ENCODE measurements at places on chromosomes 5 and 9.

DNA sequence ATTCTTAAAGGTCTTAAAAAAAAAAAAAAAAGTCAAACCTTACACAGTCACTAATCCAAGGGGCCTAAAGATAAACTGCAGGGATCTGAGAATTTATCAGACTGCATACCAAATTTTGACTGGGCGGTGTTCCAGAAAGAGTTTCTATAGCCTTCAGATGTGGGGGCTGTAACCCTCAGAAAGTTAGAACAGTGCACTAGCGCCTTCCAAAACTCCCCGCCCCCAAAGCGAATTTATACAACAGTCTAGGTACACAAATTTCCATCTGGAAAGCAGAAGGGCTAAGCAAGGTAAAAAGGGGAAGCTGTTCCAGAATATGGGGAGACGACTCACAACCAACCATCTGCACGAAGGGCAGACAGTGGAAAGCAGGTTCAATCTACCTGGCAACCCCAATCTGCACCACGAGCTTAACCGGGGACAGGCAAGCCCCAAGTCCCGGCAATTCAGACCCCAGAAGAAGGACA is 813 bp downstream of the ERMP1 start:
- no peak for DNase-seq

GRCh38 chr9:126069400-126069955 is 257.2 kb upstream of the MVB12B start:
- no peak for DNase-seq

- no peak for DNase-seq
Measured at GRCh38 chr5:132026516-132027008, 15.1 kb upstream of the ACSL6 start.

GRCh38 chr9:135692410-135692809 is 6.9 kb downstream of the SOHLH1 start:
- no peak for DNase-seq

DNA sequence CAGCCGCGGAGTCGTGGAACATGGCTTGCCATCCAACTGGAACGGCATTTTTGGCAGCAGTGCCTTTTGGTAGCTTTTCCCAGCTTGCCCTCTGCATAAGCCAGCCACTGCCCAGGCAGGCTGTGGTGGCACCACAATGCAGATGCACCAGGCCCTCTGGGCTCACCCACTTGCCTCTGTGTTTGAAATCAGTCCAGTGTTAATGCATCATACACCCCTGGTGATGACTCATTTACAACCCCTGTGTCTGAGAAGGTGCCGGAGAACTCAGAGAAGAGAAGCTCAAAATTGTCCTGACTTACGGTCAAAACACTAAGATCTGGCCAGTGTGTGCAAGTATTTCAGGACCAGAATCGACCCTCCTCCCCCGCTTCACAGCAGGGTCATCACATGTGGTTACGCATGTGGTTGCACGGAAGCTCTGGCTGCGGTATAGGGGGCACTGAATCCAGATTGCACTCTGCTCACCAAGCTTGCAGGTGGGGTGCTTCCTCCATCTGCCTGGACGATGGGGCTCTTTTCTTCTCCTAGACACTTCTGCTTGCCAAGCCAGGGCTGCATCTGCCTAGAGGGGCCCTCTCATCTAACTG is 66.5 kb upstream of the SMIM15 start:
- DNase-seq, result no peak

DNA sequence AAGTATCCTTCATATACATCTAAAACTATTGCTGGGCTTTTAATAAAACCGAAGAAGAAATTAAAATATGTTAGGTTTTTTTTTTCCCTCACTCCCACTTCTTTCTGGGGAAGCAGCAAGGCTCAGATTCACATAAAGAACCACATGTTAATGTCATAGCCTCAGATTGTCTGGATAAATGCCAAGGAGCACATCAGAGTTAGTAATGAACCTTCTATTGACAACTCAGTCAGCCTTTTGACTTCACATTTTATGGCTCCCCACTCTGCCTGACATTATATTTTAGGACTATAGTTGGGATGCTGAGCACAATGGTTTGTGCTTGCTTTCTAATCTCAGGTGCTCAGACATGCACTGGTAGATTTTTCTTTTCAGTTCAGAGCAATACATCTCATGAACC is 21.8 kb downstream of the DMAC1 start:
- DNase-seq, result no peak

- no peak for DNase-seq
Measured at GRCh38 chr9:37966412-37967013, 62.6 kb upstream of the SLC25A51 start.

DNA sequence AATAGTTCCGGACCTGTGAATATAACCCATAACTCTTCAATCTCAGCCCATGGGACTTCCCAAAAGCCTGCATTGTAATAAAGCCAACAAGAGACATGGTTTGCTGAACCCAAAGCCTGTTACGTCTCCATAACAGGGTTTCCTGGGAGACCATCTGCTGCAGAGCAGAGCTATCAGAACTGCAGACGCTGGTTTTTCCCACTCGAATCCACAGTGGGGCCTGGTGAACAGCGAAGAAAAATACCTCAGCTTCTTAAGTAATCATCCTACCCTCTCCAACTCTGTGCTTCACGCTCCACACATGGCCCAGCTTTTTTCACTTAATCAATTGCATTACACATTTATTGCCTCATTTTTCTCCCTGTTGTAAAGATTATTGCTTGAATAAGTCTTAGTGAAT is 409.5 kb upstream of the GRIA1 start:
- DNase-seq, result no peak

DNA sequence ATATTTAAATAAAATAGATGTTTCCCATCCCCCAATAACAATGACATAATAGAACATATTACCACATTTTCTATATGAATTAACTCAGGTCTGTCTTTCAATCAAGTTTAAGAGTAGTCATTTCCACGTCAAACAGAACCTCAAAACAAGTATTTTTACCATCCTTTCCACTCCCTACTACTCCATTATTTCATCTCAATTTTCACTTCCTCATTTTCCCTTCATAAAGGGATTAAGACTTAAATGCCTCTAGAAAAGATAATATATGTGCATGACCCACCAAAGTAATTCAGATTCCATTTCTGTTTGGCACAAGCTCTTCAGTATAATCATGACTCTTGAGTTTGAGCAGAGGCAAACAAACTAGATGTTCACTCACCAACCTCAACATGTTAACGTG is 40.4 kb downstream of the ELOVL7 start:
- no peak for DNase-seq

- no peak for DNase-seq
Measured at GRCh38 chr9:120878188-120879130, 1.5 kb upstream of the PHF19 start.

DNA sequence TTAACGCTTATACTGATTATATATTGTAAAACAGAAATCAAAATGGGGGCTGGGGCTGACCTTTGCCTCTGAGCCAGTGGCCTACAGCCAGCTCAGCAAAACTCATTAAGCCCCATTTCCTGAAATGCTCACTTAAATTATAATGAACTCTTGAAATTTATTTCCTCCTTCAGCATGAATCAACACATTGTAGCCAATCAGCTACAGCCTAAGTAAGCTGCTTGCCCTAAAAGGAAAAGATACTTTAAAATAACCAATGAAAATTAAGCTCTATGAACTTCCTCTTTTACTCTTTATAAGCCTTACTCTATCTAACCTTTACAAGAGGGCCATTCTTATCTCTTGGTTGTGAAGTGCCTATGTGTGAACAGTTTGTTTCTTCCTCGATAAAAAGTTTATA is 33.5 kb upstream of the SUB1 start:
- no peak for DNase-seq

- no peak for DNase-seq
Measured at GRCh38 chr5:8209500-8209899, 340.6 kb downstream of the MTRR start.

DNA sequence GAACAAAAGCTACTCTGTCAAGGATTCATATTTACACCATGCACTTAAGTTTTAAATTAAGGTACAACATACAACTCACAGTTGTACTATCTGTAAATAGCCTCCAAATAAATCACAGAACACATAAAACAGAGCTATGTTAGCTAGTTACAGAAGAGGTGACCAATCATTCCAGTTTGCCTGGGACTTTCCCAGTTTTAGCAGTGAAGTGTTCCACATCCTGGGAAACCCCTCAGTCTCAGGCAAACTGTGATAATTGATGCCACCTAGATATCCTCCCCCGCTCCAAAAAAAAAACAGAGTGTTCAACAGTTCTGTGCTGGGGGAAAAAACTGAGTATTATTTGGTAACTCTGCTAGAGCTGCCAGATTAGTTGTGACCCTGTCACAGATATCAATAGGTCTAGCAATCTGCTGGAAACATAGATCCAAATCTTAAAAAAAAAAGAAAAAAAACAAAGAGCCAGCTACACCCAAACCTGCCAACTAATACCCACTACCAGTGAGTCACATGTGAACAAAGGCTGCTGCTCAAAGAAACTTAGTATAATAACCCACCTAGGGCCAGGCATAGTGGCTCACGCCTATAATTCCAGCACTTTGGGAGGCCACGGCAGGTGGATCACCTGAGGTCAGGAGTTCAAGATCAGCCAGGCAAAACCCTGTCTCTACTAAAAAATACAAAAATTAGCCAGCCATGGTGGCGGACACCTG is 5.7 kb downstream of the TBCA start:
- no peak for DNase-seq

- DNase-seq, result no peak
Measured at GRCh38 chr5:171669571-171669970, 116.0 kb upstream of the SMIM23 start.

GRCh38 chr5:88214655-88215054 is 54.0 kb downstream of the TMEM161B start:
- DNase-seq, result no peak

GRCh38 chr5:65674749-65675148 is 47.2 kb downstream of the SGTB start:
- DNase-seq, result no peak

DNA sequence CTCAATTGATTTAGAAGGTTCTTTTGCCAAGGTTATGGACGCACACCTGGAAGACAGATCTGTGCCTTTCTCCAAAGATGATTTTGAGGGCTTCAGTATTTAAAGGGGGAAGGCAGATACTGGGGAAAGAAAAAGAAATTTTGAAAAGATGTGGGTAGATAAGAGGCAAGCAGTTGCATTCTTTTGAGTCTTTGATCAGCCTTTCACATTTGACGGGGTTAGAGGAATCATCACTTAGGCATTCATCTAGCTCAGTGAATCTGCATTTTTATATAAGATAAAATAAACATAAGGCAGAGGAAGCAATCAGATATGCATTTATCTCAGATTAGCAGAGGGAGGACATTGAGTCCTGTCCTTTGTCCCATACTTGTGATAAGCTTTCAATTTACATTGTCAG is 243.4 kb upstream of the RAI14 start:
- DNase-seq, result no peak

DNA sequence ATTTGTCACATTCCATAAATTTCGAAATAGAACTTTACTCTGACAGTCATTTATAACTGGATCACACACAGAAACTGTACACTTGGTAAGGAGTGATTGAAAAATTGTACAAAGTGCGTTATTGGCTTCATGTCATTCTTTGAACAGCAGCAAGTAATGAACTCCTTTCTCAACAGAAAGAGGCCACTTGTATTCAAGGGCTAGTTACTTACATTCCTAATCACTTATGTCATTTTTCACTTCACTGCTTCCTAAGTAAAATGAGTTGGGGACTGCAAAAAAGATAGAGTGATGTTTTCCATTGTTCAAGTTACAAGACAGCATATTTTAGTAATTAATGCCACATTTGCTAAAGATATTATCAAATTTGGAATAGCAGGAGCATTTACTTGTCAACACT is 893.2 kb downstream of the DTWD2 start:
- DNase-seq, result no peak

DNA sequence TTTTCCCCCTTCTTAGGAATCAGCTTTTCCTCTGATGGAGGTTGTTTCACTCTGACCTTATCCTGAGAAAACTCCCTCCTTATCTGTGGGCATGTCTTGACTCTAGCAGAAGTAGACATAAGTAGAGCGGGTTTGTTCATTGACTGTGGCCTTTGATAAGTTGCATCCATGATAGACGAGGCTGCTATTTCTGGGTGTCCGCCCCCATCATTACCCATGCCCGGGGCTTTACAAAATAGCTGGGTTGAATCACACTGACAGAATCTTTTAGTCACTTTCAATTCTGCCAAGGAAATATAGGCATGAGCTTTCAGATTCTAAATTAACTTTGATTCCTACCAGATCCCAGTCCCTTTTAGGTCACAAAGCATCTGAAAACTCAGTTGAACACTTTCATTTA is 223.8 kb downstream of the SEC61B start:
- DNase-seq, result no peak

DNA sequence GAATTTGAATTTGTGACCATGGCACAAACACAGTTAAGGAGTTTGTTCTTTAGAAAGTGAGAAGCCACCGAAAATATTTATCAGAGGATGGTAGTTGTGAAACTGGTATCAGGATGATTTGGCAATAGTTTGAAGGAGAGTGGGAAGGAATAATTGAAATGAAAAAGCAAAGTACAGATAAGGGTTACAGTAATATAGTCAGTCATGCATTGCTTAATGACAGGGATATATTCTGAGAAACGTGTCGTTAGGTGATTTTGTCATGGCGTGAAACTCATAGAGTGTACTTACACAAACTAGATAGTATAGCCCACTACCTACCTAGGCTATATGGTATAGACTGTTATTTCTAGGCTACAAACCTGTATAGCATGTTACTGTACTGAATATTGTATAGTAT is 84.2 kb downstream of the GPBP1 start:
- DNase-seq, result no peak

DNA sequence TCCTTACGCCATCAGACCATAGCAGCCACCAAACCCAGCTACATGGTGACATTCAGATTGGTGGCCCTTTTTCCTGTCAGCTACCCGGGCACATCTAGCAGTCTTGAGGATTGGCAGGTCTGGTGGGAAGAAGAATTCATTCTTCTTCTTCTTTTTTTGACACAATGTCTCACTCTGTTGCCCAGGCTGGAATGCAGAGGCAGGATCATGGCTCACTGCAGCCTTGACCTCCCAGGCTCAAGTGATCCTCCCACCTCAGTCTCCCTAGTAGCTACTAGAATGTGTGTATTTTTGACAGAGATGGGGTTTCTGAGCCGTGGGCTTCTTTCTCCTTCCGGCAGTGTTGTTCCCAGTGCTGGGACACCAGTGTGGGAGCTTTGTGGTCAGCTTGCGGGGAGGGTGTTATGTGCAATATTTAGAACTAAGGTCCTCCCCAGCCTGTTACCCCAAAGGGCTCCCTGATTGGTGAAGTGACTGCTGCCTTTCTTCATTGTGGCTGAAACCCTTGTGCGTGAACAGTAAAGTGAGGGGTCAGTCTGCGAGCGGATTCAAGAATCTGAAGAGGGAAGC is 3.4 kb downstream of the NTMT1 start:
- DNase-seq, result no peak

DNA sequence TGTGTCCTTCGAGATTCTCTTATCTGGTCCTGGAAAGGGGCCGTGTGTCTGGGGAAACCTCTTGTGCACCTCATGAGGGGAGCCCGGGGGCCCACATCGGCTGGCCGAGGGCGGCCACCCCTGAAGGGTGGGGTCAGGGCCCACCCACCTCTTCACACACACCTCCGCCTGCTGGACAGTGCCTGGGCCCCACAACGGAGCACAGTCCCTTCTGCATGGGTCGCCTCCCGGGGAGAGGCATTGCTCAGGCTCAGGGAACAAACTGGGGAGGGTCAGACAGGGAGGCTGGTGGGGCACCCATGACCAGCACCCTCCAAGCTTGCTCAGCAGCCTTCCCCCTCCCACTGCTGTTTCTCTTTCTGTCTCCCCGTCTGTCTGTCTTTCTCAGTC is 1.3 kb upstream of the LRRC14B start:
- no peak for DNase-seq

All from activated T-helper 9 cell treated with anti-CD3 and anti-CD28 coated beads, Interleukin-2, amount 50 U/mL, for 16 hours (primary cell).